ENCODE measurements at places on chromosomes 13 and 19.

- no peak for DNase-seq
Measured at GRCh38 chr13:98575009-98575903, 1.7 kb downstream of the STK24 start.

GRCh38 chr13:93900731-93901130 lies 578.8 kb downstream of the DCT start:
- DNase-seq, result no peak

DNA sequence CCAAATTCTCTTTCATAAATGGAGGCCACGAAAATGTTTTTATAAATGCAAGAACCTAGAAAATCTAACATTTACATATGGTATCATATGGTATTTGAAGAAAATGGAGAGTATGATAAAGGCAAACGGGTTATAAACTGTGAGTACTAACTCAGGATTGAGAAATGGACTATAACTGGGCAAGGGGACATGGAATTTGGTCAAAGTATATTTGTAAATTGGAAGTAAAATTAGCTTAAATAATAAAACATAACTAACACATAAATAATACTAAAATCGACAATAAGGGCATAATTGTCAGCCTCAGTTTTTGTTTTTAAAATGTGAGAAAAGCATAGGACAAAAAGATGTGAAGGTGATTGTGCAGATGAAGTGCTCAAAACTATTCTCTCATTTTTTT lies 1516.3 kb upstream of the MIR17HG start:
- DNase-seq, result no peak

DNA sequence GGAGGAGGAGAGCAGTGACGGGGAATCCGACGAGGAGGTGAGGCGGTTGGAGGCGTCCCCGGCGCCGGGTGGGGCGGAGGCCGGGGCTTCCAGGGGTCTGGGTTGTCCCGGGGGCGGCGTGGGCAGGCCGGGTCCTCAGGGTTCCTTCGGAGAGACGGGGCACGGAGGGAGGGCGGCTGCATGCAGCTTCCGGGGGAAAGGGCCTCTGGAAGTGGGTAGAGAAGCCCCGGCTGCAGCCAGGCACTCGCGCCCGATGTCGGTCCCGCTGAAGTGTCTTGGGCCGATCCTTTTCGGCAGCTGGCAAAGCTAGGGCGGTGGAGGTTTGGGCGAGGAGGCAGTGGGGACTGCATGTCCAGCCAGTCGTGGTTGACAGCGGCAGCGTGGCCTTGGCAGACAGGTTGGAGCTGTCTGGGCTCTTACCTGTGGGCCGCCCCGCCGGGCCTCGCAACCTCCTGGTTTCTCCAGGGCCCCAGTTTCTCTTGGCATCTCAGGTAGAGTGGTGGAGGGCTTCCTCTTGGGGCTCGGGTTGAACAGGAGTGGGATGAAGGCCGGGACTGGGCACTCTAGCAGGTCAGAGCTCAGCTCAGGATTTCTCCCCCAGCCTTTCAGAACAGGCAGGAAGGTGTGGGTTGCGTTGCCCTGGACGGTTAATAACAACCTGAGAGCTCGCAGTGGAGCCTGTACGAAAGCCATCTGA lies 690 bp downstream of the KMT2B start:
- no peak for DNase-seq

DNA sequence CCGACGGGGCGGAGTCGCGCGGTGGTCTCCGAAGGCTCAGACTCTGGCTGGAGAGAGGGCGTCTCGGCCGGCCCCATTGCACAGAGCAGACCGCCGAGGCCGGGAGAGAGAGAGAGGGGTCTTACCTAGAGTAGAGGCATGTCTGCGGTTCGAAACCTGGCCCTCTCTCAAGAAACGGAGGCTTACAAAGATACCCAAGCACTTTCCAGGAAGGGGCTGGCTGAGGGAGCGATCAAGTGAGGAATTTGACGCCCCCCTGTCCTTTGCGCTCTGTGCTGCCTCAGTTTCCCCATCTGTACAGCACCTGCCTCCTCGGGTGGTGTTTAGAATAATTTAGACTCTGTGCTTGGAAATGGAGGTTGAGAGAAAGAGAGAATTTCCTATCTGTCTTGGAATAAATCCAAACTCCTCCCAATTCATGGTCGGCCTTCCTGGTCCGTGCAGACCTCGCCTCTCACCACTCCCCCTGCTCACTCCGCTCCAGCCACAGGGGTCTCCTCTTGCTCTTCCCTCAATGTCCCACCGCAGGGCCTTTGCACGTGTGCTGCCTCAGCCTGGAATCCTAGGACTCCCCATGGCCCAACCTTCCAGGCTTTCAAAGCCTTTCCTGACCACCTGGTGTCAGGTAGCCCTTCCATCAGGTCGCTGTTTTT lies 658 bp upstream of the ISOC2 start:
- DNase-seq, result no peak

DNA sequence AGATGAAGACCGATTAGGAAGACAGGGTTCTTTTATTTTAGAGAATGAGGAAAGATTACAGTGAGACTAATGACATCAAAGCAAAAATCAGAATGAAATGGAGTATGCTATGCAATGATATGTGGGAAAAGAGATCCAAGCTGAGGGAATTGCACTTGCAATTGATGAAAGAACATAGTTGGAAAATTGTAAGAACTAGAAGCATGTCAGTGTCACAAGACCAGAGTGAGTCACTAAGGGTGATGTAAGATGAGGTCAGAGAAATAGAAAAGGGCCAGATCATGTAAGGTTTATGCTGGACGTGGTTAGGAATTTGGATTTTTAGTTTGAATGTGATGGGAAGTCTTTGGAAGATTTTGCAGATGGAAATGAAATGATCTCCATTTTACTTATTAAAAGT lies 1937.3 kb downstream of the OLFM4 start:
- DNase-seq, result no peak

DNA sequence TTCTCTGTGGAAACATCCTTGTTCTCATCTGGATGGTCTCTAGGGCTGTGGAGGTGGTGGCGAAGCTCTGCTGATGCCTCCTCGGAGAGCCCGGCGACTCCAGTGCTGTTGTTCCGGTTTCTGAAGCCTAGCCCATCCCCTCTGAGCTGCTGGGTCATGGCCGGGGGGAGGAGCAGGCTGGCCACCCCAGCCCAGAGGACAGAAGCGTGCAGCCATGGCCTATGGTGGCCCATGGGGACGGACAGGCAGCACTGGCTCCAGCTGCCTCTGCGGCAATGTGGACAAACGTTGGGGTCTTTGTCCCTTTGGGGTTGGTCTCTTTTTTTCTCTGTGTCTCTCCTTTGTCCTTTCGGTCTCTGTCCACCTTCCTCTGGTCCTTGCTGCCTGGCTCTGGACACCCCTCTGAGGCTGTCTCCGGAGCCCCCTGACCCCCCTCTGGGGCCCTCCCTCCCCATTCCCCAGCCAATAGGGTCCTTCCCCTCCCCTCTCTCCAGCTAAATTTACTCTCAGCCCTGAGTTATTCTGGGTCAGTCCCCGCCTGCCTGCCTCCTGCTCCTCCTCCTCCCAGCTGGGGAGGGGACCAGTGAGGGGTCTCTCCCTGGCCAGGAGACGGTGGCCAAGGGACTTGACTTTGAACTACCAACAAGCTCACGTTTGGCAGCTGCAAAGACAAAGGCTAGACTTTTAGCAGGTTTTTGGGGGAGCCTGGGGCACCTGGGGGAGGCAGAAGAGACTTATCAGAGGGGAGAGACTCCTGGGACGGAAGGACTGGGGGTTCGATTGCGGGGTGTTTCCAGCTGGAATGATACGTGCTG lies at the start of gene HRC:
TSS of gene HRC (minus strand) at position 392 of the 815 bp plus-strand sequence. CDS start at position 233, 159 bp downstream.
- no peak for DNase-seq

- DNase-seq, result no peak
Measured at GRCh38 chr19:6967967-6968366, 53.3 kb downstream of the MBD3L2B start.

Data from esophagus squamous epithelium (tissue), 5 donors.